CD4-positive, alpha-beta T cell treated with Interleukin-17A for 1 hour (primary cell): ENCODE measurements at places on chromosomes 6 and 20.
A peak's percentile ranks its signal among the peaks of the same experiment; 100 is the strongest.

DNA sequence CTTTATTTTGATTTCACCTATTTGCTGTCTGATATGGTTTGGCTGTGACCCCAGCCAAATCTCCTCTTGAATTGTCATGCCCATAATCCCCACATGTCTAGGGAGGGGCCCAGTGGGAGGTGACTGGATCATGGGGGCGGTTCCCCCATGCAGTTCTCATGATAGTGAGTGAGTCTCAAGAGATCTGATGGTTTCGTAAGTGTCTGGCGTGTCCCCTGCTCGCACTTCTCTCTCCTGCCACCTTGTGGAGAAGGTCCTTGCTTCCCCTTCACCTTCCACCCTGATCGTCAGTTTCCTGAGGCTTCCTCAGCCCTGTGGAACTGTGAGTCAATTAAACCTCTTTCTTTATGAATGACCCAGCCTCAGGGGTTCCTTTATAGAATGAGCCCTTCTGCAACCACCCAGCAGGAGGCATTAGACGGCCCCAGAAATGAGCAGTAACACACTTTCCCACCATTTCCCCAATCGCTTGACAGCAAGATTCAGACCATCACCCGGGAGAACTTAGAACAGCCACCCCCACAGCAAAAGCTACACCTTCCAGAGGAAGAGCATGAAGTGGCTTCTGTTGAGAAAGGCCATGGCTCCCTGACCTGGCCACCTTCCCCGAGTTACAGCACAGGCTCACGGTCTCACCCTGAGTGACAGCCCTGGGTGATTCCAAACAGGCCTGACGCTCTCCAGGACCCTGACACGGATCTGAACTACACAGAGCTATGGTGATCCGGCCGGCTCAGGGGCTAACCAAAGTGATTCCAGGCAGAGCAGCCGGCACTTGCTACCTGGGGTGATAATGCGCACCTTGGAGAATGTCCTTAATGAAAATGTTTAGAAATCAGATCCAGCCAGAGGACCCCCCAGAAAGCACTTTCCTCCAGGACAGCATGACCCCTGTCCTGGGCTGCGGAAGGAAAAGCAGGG, 131.2 kb upstream of the CDH4 start:
- peak; percentile 30 for DNase-seq

DNA sequence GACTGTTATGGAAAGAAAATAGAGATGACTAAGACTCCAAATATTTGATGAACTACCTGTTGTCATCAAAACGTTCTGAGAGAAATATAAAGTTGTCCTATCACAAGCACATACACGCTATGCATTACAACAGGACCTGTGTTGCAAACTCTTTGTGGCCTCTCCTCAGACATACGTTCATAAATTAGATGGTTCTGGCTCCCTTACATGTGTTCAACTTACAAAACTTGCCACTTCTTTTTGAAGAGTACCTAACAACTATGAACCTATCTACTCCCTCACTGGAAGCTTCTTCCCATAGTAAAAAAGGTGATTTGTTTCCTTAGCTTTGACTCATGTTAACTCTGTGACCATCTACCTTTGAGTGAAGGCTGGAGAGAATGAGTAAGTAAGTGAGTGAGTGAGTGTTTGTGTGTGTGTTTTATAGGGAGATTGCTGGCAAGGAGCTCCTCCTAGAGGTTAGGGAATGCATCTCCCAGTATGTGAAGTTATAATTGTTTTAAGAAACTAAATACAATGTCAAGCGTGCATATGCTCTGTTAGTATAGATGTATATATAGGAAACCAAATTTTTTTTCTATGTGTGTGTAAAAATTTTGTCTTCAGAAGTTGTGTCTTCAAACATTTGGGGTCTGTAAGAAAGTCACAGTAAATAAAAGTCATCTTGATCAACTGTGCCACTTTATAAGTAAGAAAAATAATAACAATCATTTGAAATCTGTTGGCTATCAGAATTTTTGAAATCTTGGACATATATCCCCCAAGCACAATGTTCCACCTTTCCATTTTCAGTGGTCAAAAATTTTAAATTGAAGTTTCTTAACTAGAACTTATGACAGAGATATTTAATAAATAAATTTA, 1211.1 kb upstream of the GJE1 start:
- no peak for DNase-seq

DNA sequence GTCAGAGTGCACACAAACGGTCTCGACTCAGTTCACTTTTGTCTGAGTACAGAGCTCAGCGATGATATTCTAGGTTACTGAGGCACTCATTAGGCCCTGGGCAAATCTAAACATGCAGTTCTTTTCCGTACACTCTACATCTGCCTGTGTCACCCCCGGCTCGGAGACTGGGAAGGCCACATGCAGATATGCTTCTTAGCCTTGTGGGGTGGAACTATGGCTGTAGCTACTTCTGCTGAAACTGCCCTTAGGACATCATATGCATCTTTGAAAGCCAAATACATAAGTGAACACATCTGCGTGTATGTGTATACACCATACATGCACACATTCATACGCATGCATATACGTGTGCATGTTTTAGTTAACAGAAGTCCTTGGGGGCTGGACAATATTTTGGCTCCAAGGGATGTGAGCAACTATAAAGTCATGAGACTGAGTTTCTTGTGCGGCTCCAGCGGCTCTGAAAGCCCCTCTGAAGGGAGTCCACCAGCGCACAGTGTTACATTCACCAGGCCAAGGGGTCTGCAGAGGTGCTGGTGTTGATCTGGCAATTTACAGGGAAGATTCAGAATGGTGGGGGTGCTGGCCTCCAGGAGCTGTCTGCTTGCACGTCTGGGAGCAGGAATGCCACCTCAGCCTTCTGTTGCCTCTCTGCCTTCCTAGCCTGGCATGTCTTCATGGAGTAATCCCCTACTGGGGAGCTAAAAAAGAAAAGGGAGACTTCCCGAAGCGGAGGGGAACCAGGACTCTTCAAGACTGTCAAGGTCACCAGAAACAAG, 31.6 kb downstream of the PSMG4 start:
- DNase-seq, result no peak

DNA sequence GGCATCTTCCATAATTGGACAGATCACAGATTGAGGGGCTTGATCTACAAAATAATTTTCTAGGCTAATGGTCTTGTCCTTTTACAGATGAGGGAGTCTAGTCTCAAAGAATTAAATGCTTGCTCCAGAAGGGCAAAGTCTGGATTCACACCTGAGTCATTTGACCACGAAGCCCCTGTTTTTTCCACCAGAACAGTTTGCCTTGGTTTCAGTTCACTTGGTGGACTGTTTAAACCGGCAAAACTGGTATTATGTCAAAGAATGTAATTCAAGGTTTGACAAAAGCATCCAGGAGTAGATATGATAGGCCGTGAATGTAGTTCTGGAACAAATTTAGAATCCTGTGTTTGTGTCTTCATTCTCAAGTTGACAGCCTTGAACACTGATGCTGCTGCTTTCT, 3.3 kb downstream of the MYO6 start:
- no peak for DNase-seq

- DNase-seq, result no peak
Measured at GRCh38 chr6:47288267-47289090, 21.2 kb downstream of the TNFRSF21 start.

DNA sequence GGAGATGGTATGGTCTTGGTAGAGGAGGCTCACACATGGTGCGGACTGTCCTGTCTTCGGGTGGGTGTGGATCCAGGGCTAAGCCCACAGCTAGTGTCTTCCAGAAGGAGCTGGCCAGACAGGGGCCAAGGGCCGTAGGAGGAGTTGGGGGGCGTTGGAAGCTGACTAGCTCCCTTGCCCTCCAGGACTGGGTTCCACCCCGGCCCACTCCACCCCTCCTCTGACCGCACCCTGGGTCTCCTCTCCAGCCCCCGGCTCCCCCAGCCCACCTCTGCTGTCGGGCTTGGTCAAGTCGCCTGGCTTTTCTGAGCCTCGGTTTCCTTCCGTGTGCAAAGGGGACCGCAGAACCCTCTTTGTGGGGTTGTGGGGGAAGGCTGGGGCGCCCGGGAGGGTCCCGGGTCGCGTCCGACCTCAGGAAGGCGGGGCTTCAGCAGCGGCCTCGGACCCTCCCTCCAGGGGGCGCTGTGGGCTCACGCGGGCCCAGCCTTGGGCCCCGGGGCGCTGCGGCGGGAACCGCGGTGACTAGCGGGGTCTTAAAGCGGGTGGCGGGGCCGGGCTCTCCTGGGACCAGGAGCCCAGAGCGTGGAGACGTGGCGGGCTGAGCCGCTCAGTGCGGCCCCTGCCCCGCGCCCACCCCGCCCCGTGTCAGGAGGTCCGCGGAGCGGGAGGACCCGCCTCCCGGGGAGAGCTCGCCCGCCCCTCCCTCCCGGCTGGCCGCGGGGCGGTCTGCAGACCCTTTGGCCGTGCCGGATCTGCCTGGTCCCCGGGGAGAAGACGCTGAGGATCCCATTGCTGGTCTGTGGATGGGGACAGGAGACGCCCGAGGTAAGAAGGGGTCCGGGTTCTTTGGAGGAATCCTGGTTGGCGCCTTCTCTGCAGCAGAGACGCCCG, 5.4 kb downstream of the NPBWR2 start:
- DNase-seq, result peak; percentile 63

GRCh38 chr6:118751072-118751471, 99.7 kb upstream of the CEP85L start:
- no peak for DNase-seq

GRCh38 chr6:52136055-52136454, 48.6 kb upstream of the PKHD1 start:
- no peak for DNase-seq

GRCh38 chr6:4687989-4688947, 87.9 kb upstream of the CDYL start:
- DNase-seq, result no peak

GRCh38 chr6:157563611-157564284, 182.8 kb downstream of the ZDHHC14 start:
- DNase-seq, result no peak

DNA sequence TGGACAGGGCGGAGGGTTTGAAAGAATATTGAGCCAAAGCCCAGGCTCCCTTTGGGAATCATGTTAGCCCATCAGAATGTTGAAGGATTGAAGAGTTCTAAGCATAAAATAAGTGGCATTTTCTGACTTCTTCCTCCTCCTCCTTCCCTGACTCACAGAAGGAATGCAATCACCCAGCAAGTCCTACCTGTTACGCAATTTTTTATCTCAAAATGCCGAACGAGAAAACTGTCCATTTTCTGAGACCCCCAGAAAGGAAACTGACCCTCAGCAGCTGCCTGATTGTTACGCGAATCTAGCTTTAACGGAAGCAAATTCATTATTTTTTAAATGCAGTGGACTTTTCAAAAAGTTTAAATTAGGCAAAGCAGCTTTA, 4.7 kb upstream of the DNAJC5 start:
- DNase-seq, result no peak

DNA sequence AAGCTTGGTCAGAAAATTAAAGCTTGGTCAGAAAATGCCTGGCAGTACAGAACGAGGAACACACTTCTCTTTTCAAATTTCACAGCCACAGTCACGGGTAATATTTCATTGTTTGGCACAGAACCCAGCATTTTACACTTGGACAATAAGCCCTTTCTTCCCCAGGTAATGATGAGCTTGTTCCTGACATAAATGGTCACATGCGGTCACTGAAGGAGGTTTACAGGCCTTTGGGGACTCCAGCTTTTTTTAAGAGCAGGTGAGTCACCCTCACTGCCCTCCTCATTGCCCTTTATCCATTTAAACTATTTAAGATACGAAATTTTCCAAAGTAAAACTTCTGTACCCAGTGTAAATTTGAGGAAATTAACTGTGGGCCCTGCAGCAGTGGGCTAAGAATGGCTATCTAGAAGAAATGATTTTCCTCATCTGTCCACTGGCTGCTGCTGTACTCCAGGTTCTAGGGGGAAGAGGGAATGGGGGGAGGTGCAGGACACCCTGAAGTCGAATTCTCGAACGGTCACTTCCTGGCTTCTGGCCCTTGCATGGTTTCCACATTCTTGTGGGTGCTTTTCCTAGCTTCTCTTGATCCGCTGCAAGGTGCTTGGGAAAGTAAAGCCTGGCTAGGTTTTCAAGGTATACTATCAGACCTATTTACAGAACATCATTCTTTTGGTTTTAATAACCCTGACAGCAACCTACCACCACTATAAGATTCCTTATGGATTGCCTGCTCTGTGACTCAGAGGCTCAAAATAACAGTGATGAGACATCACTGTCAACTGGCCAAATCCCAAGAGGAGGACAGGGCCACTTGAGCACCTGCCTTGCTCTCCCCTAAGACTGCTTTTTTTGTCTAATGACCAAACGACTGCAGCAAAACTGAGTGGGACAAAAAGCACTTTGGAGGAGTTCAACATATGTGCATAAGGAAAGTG, 75.8 kb downstream of the PREP start:
- DNase-seq, result no peak

- DNase-seq, result no peak
Measured at GRCh38 chr6:95581073-95581472, 3.7 kb downstream of the MANEA start.

- DNase-seq, result no peak
Measured at GRCh38 chr20:57658447-57658832, 38.2 kb upstream of the ZBP1 start.

DNA sequence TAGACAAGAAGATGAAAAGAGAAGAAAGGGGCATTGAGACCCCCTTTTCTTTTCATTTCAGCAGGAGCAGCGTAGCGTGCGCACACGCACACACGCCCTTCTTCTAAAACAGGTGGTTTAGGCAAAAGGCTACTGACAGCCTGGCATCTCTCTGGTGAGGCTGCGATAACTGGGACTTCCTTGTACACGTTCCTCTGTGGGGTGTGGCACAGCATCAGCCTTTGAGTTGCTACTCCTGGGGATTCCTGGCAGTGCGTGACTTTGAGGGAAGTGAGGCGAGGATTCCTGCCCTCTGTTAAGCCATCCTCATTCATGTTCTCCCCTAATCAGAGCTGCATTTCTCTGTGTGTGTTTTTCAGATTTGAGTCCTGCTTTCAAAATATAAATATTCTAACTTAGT, 94.7 kb downstream of the TMEM170B start:
- no peak for DNase-seq

GRCh38 chr6:159645640-159646039, 47.4 kb downstream of the SOD2 start:
- no peak for DNase-seq

- DNase-seq, result no peak
Measured at GRCh38 chr6:15941168-15941567, 187.7 kb upstream of the MYLIP start.

GRCh38 chr20:50172347-50173013, 18.1 kb upstream of the CEBPB start:
- DNase-seq, result no peak

- DNase-seq, result peak; percentile 59
Measured at GRCh38 chr6:18262702-18263417, 1.5 kb downstream of the DEK start.

GRCh38 chr6:52333840-52334200, 28.1 kb upstream of the PAQR8 start:
- DNase-seq, result peak; percentile 70

DNA sequence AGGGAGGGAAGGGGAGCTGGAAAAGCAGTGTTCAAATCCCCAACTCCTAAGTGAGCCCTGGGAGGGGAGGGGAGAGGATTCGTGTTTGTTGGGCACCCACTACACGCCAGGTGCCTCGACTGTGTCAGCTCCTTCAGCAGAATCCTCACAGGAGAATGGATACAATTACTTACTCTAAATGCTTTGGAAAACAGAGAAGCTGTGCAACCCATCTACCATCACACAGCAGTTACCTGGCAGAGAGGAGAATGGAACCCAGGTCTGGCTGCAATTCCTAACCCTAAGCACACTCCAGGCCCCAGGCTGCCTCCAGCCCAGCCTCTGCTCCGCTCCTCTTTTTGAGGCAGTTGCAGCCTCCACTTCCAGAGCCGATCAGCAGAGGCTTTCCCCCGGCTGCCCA, 86.4 kb upstream of the PTPN1 start:
- DNase-seq, result no peak

GRCh38 chr20:1934721-1935573, 39.7 kb downstream of the SIRPA start:
- DNase-seq, result no peak
